SK-N-SH treated with all-trans-retinoic acid at 6 μM for 48 hours (cell line): ENCODE measurements at places on chromosomes 4 and X.

DNA sequence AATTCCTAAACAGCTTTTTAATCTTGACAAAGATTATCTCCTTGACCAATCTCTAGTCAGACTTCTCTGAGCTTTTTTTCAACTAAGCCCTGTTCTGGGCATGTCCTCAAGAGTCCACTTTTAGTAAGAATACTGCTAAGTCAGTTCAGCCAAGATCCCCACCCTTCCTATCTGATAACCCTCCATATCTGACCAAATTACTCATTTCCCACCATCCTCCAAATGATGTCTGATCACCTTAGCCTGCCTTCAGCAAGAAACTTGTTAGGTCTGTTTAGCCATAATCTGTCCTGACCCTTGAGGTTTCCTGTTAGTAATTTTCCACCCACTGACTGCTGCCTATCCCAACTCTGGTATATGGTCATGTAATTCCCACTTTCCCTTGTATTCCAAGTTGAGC, 65.2 kb downstream of the FAM13A start:
- ATAC-seq = no peak

GRCh38 chrX:17377091-17377717, 2.2 kb downstream of the NHS start:
- peak; percentile 45 for ATAC-seq

DNA sequence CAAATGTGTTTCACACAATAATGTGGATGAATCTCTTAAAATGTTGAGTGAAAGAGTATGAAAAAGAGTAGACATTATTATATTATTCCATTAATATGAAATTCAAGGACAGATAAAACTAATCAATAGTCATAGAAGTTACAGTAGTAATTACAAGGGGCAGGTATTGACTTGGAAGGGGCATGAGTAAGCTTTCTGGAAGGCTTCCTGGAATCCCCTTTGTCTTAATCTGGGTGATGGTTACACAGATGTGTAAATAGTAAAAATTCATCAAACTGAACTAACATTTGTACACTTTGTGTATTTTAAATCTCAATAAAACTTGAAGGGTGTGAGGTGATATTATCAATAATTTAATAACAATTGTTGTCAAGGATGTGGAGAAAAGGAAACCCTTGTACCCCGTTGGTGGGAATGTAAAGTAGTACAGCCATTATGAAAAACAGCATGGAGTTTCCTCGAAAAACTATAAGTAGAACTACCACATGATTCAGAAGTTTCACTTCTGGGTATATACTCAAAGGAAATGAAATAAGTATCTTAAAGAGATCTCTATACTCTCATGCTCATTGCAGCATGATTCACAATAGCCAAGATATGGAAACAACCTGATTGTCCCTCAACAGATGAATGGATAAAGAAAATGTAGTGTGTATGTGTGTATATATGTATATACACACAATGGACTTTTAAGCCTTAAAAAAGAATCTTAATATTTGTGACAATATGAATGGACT, 96.9 kb upstream of the MID1IP1 start:
- ATAC-seq = no peak

DNA sequence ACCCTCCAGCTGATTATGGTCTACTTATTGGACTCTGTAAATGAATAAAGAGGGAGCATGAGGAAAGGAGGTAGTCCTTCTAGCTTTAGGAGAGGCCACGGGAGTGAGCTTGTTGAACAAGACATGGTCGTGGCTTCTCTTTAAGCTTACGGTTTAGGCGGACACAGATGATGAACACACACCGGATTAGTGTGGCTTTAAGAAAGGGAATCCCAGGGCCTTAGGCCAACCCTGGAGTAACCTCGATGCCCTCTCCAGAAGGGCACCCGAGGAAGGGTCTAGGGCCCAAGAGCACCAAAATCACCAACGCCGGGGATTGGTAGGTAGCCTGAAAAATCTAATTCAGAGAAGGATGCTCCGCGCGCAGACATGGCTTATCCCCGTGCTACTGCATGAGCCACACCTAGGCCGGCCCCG, 39.4 kb downstream of the ERVMER34-1 start:
- peak; percentile 25 for ATAC-seq

DNA sequence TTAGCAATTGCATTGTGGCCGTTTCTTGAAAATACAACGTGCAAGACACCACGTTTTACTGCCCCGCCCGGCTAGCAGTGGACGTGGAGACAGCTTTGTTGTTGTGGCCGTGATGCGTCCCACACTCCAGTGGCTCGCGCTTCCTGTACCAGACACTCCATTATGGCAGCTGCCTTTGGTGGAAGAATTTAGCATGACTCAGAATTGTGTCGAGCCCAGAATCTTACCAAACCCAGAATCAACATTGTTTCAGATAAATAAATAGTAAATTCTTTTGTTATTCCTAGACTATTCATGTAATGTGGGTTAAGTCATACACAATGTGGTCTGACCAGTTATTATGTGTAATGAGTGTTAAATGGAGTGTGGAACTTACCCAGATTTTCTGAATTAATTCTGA, 25.3 kb upstream of the S100P start:
- ATAC-seq = no peak

DNA sequence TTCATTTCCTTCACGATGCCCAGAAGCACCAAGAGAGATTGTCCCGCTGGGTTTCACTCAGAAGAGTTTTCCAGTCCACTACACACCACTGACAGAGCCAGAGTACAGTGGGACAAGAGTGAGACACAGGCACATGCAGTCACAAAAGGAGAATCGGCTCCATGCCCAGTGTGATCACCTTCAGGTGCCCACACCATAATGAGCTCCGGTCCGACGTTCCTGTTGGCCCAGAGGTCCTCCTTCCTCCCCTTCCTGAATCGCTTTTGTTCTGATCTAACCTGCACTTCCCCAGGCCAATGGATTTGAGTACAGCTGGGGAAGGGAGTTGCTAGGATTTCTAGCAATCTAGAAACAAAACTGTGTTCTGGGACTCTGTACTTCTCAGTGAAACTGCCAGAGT, 4.6 kb upstream of the CHRNA9 start:
- no peak for ATAC-seq

GRCh38 chrX:330726-331150, 12.1 kb upstream of the GTPBP6 start:
- no peak for ATAC-seq

GRCh38 chr4:98181809-98182208, 38.5 kb upstream of the STPG2 start:
- ATAC-seq = peak; percentile 89

DNA sequence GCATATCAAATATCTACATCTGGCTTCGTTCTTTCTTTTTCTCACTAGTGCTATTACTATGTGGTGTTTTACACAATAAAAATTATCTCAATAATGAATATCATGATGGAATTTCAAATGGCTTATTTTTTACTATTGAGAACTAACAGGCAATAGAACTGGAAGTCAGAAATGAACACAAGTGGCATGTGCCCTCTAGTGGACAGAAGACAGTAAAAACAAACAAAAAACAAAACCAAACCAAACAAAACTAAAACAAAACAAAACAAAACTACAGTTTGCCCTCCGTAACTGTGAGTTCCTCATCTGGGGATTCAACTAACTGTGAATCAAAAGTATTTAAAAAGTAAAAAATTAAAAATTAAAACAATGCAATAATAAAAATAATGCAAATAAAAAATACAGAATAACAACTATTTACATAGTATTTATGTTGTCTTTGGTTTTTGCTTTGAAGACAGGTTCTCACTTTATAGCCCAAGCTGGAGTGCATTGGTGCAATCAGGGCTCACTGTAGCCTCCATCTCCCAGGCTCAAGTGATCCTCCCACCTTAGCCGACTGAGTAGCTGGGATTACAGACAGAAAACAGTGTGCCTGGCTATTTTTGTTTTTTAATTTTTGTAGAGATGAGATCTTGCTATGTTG, 195.6 kb upstream of the TACR3 start:
- peak; percentile 58; the same call in 2 of the 3 replicates for ATAC-seq

- ATAC-seq = peak; percentile 49; the same call in 2 of the 3 replicates
These were observed 172.2 kb upstream of the TECRL start for GRCh38 chr4:64581422-64581821.

- ATAC-seq = peak; percentile 84
These were observed 19.7 kb downstream of the FBXW7 start for GRCh38 chr4:152516156-152516555.

GRCh38 chr4:88033309-88033708, 25.9 kb downstream of the PKD2 start:
- peak; percentile 85 for ATAC-seq

DNA sequence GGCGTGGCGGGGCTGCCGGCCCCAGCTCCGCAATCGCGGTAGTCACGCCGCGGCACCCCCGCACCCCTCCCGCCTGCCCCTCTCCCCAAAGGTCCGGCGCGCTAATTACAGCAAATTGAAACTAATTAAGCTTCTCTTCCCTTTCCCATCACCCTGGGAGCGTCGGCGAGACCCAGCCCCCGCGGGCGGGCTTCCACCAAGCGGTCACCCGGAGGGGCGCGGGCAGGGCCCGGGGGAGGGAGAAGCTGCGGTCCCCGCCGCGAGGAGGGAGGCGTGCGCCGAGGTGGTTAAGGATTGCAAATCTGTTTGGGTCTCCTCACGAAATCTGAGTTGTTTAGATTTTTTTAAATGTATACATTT, 13.1 kb downstream of the ARX start:
- no peak for ATAC-seq

GRCh38 chr4:7415927-7416686, 18.6 kb downstream of the PSAPL1 start:
- ATAC-seq = no peak

DNA sequence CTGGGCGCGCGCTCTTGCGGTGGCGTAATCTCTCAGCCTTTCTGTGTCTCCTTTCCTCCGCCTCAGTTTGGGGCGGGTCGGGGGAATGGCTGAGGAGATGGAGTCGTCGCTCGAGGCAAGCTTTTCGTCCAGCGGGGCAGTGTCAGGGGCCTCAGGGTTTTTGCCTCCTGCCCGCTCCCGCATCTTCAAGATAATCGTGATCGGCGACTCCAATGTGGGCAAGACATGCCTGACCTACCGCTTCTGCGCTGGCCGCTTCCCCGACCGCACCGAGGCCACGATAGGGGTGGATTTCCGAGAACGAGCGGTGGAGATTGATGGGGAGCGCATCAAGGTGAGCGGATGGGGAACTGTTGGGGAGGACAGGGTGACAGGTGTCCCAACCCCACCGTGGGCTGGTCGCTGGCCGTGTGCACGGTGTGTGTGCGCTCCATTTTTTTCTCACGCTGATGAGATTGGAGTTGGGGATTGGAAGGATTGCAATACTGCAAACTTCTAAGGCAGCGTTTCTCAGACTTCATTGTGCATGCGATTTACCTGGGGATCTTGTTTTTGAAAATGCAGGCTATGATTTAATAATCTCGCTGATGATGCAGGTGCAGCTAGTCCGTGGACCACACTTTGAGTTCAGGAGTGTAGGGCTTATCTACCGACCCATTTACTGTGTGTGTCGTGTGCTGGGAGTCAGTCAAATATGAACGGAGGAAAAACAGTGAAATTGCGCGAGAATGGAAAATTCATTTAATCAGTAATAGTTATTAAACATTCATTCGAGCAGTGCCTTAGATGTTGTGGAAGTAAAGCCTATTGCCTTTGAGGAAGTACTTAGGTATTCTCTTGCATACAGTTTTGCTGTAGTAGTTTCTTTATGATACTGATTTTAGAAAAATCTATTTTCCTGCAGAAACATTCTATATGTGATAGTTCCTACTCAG, at the start of gene RAB33B:
RAB33B (plus strand) TSS at position 11 of the 935 bp plus-strand sequence; CDS start at position 86, 75 bp downstream.
- peak; percentile 4 for ATAC-seq

DNA sequence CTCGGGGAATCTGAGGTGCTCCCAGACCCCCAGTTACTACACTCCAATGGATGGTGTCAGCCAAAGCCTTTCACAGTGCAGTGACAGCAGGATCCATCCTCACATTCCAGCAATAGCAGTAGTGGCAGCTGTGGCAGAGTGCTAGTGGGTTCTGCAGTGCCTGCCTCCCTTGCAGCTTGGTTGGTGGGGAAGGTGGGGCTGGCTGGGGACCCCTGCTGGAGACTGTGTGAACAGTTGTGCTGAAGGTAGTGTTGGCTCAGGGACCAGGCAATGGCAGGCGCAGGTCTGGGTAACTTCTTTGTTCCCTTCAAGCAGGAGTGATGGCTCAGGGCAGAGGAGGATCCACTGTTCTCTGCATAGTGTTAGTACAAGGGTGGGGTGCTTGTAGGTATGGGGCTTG, 343.7 kb upstream of the TRAM1L1 start:
- no peak for ATAC-seq
